ENCODE measurements at places on chromosomes 6 and 20.
A peak's percentile ranks its signal among the peaks of the same experiment; 100 is the strongest.

GRCh38 chr20:41224281-41224680, 86.9 kb downstream of the PLCG1 start:
- peak; percentile 13 for DNase-seq

DNA sequence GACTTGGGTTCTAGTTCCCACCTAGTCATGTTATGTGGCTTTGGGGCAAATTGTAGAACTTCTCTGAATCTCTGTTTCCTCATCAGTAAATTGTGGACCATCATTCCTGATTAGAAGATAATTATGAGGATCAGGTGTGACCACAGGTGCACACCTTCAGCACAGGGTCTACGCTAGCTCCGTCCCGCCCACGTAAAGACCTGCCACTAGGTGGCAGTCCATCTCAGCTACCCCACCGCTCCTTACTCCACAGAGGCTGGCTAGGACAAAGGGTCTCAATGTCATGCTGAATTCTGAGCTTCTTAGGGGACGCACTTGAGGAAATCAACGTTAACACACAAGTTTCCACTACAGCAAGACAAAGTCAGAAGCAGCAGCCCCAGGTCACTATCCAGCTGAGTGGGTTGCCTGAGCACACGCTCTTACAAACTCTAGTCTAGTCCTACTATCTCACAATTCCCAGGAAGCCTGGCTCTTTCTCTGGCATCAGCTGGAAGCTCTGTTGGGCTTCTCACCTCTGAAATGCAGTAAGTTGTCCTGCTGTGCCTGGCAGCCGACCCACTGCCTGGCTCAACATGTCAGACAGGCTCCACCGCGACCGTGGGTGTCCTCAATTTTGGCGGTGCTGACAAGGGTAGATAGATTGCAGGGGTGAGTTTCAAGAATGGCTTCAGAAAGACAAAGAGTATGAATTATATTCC, 2.0 kb upstream of the PLCG1 start:
- DNase-seq = peak; percentile 75

DNA sequence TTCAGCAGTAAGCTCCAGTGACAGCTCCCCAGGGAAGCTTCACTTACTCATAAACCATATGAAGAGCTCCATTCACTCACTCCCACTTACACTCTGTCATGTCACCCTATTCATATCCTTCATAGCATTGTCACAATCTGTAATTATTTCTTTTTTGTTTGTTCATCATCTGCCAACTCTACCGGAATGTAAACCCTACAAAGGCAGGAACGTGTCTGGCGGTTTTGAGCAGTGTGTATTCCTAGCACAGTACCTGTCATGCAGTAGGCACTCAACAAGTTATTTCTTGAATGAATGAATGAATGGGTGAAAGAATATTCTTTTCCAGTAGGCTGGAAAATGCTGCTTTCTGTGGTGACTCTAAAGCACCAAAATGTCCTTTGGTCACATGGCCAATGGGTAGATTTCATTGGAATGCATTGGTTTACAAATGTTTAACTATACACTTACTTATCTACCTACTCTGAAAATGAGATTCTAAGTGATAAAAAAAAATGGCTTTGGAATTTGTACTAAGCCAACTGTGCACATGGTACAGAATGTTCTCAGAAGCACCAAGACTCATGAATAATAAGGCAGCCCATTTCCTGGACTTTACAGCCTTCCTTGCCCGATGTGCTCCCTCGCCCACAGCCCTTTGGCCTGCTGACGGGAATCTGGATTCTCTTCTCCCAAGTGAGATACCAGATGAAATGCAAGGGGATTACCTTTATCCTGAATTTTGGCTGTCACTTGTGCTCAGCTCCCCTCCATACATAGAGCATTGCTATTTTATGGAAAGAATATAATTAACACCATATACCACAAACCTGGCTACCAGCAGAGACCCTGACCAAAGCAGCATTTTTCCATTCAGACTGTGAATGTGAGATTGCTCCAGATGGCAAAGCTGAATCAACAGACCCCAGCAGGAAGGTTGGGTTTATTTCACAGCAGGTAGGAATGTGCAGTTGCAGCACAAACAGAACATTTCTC, 273.3 kb downstream of the ALDH8A1 start:
- no peak for DNase-seq

DNA sequence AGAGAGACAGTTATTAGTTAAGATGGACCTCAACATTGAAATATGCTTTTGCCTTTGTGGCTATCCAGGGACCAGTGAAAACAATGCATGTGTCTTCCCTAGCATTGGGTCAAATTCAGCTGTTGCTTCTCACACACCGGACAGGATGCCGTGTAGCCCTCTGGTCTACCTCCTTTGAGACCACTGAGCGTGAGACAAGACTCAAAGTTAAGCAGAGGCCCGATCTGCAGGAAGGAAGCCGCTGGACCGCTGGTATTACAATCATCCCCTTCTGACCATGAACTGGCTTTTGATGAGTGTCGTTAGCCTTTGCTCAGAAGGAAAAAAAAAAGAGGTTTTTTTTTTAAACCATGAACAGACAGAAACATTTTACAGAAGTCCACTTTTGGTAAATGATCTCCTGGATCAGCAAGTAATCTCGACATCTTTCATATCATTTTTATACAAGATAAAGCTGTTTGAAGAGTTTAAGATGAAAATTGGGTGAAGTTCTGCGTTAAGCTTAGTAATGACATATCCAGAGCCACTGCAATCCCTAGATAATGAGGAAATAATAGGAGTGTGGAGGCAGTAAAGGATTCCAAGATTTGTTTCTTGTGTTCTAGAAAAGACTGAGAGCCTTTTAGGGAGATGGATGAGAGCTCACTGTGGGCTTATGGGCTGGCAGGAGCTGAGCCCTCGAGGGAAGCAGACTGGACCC, 622.8 kb downstream of the QKI start:
- DNase-seq = peak; percentile 73

- DNase-seq = no peak
Measured at GRCh38 chr6:39303425-39304153, 10.6 kb downstream of the KCNK17 start.

DNA sequence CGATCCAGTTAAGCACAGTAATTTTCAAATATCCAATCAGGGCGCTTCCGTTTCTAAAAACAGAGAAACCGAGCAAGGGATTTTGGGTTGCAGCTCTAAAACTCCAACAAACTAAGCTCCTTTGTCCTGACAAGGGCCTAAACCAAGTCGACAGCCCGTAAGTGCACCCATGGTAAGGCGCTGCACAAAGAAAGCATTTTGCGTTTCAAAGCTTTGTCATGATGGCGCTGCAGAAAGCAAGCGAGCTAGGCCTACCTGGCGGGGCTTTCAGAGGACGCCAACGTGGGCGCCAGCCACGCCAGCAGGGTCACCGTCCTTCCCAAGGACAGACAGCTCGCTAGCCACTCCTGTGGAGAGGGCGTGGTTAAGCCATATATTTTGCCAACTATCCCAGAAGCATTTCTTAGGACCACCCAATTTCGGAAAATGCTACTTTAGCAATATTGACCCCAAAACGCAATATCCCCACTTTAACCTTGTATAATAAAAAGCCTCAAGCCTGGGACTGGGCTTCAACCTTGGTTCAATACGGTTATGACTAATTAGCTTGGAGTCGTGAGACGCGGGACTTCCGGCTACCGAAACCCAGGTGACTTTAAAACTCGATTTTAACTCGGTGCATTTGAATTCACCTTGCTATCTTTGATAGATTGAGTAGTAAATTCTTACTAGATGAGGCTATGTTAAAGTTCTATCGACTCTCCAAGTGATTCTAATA, 53.8 kb downstream of the TRIM38 start:
- DNase-seq = no peak

GRCh38 chr6:79984261-79984660, 20.2 kb upstream of the TTK start:
- DNase-seq = peak; percentile 12

- DNase-seq = no peak
Measured at GRCh38 chr6:946546-946945, 253.6 kb upstream of the EXOC2 start.

- no peak for DNase-seq
Measured at GRCh38 chr6:18395177-18395855, 8.2 kb downstream of the RNF144B start.

Data from hematopoietic multipotent progenitor cell treated with erythropoietin and hydrocortisone succinate and interleukin-3 and kit ligand, for 4 days (in vitro differentiated cells).